ENCODE measurements at places on chromosomes 3 and 15.

GRCh38 chr3:168984872-168985271, 678.6 kb downstream of the MECOM start:
- DNase-seq = no peak

GRCh38 chr3:187630404-187630803, 39.8 kb downstream of the SST start:
- DNase-seq = no peak

DNA sequence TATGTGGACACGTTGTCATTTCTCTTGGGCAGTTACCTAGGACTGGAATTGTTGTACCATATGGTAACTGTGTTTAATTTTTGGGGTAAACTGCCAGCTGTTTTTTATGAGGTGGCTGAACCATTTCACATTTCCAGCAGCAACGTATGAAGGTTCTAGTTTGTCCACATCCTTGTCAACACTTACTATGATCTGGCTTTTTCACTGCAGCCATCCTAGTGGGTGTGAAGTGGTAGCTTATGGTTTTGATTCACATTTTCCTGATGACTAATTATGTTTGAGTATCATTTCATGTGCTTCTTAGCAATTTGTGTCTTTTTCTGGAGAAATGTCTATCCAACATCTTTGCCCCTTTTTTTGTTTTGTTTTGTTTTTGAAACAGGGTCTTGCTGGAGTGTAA, 96.2 kb downstream of the VGLL4 start:
- DNase-seq = no peak

DNA sequence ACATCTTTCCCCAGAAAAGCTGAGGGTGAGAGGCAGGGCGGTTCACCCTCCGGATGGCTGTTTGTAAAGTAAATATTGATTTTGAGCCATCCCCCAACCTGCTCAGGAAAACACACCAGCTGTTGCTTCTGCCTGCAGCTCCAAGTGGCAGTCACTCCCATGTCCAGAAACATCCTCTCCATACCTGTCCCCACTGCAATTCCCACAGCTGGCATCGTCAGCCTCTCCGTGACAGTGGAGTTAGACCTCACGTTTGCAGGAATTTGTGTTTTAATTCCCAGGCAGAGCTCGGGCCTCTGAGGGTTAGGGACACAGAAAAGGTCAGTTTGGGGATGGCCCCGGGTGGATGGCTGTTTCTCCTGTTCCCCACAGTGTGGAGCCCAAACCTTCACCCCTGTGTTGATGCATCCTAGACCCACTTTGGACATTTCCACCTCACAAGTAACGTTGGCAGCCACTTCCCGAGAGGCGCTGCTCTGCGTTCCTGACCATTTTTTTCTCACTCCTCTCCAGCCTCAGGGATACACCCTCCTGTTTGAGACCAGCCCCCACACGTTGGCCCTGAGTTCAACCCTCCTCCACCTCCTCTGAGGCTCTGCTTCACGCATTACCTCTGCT, 11.8 kb upstream of the FAM174B start:
- no peak for DNase-seq

- no peak for DNase-seq
Observed at GRCh38 chr3:100496711-100497261, 4.4 kb downstream of the TMEM45A start.

DNA sequence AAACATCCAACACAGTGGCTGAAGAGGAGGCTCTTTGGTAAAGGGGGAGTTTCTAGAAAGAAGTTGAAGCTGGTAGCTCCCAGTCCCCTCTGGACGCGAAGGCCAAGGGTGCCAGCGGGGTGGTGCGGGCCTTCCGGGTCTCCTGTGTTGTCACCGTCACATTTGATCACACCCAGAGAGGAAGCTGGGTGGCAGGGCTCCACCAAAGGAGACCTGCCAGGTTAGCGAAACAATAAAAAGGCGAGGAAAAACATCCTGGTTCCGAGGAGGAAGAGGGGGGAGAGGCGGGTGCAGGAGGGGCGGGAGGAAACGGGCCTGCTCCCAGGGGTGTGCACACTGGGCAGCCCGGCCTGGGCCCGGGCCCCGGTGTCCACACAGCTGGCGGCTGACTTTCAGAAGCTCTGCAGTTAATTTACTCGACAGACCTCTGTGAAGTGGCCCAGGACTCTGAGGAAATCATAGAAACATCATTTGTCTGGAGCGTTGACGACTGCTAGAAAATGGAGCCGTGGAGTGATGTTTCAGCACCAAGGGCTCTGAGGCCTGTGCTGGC, 12.1 kb downstream of the HEG1 start:
- DNase-seq = peak; percentile 88

DNA sequence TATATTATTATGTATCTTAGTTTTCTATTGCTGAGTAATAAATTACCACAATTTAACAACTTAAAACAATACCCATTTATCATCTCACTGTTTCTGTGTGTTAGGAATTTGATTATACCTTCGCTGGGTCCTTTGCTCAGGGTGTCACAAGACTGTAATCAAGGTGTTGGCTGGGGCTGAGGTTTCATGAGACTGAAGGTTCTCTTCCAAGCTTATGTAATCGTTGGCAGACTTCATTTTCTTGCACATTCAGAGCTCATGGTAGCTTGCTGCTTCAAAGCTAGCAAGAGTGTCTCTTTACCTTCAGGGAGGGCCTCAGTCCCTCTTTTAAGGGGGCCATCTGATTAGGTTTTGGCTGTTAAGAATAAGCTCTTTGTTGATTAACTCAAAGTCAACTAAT, 293.1 kb downstream of the POLQ start:
- no peak for DNase-seq

DNA sequence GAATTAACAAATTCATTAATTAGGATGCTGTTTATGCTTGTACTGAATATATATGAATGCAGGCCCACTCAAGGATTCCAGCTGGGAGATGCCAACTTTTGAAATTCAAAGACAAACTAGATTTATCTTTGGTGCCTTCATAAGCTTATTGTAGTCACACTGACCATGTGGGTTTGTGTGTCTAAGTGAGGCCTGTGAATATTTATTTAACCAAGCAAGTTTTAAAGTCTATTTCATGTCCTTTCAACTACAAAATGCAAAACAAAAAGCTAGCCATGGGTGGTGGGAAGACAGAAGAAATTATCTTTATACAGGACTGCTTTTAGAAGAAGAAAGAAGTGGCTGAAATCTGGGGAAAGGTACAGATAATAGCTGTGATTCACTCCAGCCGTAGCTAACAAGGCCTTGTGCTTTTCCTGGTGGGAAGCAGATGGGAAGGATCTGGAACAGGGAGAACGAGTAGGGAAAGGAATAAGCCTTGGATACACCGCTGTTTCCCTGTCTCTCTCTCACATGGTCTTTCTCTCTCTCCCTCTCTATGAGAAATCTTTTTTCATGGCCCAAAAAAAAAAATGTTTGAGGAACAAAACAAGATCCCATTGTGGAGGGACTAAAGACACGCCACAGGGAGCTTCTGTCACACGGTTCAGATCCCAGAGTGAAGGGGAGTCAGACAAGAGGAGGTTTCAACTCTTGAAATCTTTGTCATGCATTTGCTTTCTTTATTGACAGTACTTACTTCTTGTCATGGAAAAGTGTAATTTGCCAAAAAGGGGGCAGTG, 225.5 kb downstream of the RORA start:
- no peak for DNase-seq

DNA sequence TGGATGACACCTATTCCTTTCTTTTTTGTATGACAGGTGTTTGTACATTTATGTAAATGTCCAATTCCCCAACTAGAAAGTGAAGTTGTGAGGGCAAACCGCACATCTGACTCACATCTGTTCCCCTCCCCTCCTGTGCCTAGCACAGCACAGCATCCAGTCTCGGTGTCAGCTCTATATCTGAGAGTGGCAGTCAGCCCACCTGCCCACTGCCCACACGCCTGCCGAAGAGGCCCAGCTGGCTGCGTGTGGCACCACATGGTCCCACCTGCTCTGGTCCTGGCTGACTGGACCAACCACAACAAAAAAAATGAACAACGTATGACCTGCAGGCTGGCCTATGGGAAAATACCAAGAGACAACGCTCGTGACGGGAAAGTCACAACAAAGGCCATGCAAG, 62.8 kb downstream of the XXYLT1 start:
- DNase-seq = no peak

GRCh38 chr3:67335813-67336212, 318.6 kb downstream of the SUCLG2 start:
- no peak for DNase-seq

GRCh38 chr3:45143673-45144671, 2.2 kb downstream of the CDCP1 start:
- no peak for DNase-seq

DNA sequence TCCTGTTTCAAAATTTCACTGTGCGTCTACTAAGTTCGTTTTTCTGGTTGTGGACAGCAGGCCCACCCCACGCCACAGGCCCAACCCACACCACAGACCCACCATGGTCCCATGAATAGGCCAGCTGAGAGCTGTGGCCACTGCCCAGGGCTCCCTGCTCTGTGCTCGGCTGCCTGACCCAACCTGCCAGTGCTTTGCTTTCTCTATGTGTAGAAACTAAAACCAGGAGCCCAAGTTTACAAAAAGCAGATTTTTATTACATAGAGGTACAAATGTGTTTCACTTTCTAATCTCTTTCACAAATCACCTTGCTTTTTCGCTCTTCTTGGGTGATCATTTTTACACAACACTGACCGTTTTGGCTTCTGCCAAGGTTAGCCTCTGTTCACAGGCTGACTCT, 69.1 kb downstream of the HERC2 start:
- DNase-seq = no peak
